ENCODE measurements at places on chromosomes 13 and 19. TPM values are rescaled to one million over a fixed set of nuclear protein-coding genes. Genes with fewer than 3 reads are reported as not detected.

FFAR2 gene
- total RNA-seq: not detected

RNF225 gene
- not detected for total RNA-seq

VASP gene
- 41.0 TPM for total RNA-seq

MAG gene
- not detected for total RNA-seq

ZNF208 gene
- 0.85 TPM for total RNA-seq

Measured in smooth muscle cell of bladder (primary cell).